ENCODE measurements at places on chromosomes 2 and 18. TPM values are rescaled to one million over a fixed set of nuclear protein-coding genes. Genes with fewer than 3 reads are reported as not detected.

The IRS1 gene
- 17.0 TPM for total RNA-seq

The STARD6 gene
- total RNA-seq: not detected

The UGT1A4 gene
- total RNA-seq: not detected

The NOSTRIN gene
- 62.1 TPM for total RNA-seq

The DSG2 gene
- 32.9 TPM for total RNA-seq

The ICA1L gene
- 5.3 TPM for total RNA-seq

The OLA1 gene
- total RNA-seq: 58.4 TPM

The RBM44 gene
- 1.3 TPM for total RNA-seq

The ONECUT2 gene
- 0.32 TPM for total RNA-seq

The LDLRAD4 gene
- 39.6 TPM for total RNA-seq

The TMEM37 gene
- total RNA-seq: 56.4 TPM

The GLI2 gene
- 4.1 TPM for total RNA-seq

The PSTPIP2 gene
- total RNA-seq: 8.8 TPM

The ACKR3 gene
- 74.1 TPM for total RNA-seq

The DNAJB2 gene
- total RNA-seq: 67.5 TPM

The GKN2 gene
- not detected for total RNA-seq

The SIX2 gene
- 2.3 TPM for total RNA-seq

The PLCD4 gene
- 1.0 TPM for total RNA-seq

The RNF125 gene
- total RNA-seq: 15.8 TPM

The GCFC2 gene
- 23.4 TPM for total RNA-seq

The TNFRSF11A gene
- total RNA-seq: 17.1 TPM
